ENCODE measurements at places on chromosomes 12 and 14. TPM values are rescaled to one million over a fixed set of nuclear protein-coding genes. Genes with fewer than 3 reads are reported as not detected.

Gene P2RX7
- total RNA-seq: 4.7 TPM

Gene SERPINA3
- total RNA-seq: not detected

Gene SLC6A13
- not detected for total RNA-seq

Gene BHLHE41
- not detected for total RNA-seq

Gene RERG
- not detected for total RNA-seq

Data from activated CD8-positive, alpha-beta T cell treated with anti-CD3 and anti-CD28 coated beads for 36 hours (primary cell).